ENCODE measurements at places on chromosomes 7 and 10. TPM values are rescaled to one million over a fixed set of nuclear protein-coding genes. Genes with fewer than 3 reads are reported as not detected.

DNA sequence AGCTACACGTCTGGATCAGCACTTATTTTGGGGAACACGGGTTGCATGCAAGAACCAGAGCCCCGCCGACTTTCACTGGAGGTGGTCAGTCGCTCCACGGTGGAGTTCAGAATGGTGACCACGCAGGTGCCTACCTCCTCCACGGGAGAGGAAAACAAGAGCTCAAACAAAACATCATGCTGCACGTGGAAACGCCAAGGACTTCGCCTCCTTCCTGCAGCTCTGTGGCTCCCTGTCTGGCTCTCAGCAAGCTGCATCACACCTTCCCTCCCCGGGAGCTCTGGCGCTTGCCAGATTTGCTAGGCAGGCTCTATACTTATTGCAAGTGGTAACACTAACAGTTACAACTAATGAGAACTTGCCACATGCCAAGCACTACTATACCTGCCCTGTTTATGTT lies 26.0 kb downstream of the GSDME start:
- no peak for ATAC-seq

- no peak for ATAC-seq
These were observed 126.5 kb downstream of the SLIT1 start for GRCh38 chr10:97059006-97059871.

DNA sequence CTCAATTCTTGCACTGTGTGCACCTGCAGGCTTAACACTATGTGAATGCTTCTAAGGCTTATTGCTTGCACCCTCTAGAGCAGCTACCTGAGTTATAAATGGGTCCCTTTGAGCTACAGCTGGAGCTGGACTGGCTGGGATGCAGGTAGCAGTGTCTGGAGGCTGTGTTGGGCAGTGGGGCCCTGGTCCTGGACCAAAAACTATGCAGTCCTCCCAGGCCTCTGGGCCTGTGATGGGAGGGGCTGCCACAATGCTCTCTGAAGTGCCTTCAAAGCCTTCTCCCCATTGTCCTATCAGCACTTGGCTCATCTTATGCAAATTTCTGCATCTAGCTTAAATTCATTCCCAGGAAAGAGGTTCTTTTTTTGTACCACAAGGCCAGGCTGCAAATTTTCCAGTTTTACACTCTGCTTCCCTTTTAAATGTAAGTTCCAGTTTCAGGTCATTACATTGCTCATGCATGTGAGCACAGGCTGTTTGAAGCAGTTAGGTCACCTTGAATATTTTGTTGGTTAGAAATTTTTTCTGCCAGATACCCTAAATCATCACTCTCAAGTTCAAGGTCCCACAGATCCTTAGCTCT lies 26.0 kb downstream of the KBTBD2 start:
- no peak for ATAC-seq

- ATAC-seq = no peak
These were observed 57.6 kb upstream of the MDFIC start for GRCh38 chr7:114864278-114864677.

- ATAC-seq = no peak
These were observed 59.9 kb upstream of the COL13A1 start for GRCh38 chr10:69741671-69742355.

- ATAC-seq = no peak
These were observed 52.0 kb downstream of the RAB11FIP2 start for GRCh38 chr10:117994771-117995170.

The ANXA8 gene
- total RNA-seq = 203 TPM

- no peak for ATAC-seq
These were observed 12.6 kb downstream of the USP6NL start for GRCh38 chr10:11598712-11599397.

The KCNIP2 gene
- total RNA-seq = 0.84 TPM

The STAG3 gene
- 0.48 TPM for total RNA-seq

GRCh38 chr10:102545997-102546396 lies 42.2 kb downstream of the SUFU start:
- no peak for ATAC-seq

The GRID1 gene
- 0.68 TPM for total RNA-seq

- no peak for ATAC-seq
These were observed 2.4 kb downstream of the GATA3 start for GRCh38 chr10:8056871-8057331.

The MUC3A gene
- 0.16 TPM for total RNA-seq

DNA sequence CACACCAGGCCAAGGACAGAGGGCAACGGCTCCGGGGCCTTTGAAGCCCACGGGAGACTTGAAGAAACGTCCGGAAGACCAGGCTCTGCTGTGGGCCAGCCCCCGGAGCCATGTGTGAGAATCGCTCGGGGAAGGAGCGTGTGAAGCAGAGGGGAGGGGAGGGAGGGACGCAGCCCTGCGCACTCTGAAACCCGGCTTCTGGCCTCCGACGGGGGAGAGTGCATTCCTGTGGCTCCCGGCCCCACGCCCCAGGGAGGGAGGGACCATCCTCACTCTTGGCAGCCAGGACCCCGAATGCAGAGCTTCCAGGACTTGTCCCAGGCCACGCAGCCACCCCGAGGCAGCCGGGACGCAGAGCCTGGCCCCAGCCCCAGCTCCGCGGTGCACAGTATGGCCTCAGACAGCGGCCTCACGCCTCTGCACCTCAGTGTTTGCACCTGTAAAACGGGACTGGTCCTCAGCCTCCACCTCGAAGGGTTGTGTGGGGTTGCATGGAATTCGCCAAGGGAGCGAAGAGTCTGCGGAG lies 67.4 kb downstream of the PDGFA start:
- ATAC-seq = no peak

GRCh38 chr7:136086712-136087111 lies 109.6 kb upstream of the MTPN start:
- peak; percentile 94 for ATAC-seq

DNA sequence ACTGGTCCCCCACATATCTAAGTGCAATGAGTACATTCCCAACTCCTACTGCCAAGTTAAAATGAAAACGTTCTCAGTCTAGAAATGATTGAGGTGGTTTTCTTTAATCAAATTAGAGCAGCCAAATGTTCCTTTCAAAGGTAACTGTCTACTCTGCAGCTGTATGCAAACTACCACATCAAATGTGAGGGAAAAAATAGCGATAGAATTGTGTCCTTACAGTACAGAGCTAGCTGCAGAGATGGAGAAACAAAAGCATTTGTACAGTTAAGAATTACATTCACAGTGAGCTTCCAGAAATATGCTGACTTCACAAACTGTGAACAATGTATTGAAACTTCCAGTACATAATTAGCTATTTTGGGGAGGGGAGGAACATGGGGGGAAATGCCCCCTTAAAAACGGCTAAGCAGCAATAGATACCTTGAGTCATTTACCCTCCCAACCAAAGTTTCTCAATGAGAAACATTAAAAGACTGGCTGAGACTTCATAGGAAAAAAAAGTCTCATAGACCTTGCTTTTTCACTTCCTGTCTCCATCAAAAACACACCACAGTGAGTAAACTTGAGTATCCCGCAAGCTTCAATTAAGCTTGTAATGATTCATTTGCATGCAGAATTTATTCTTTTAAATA lies 22.9 kb downstream of the CDK6 start:
- ATAC-seq = no peak

The POLR1F gene
- 9.3 TPM for total RNA-seq

The TEX47 gene
- total RNA-seq = not detected

The ADAP1 gene
- 5.7 TPM for total RNA-seq

GRCh38 chr10:73774637-73775036 lies 7.2 kb upstream of the CHCHD1 start:
- ATAC-seq = no peak

DNA sequence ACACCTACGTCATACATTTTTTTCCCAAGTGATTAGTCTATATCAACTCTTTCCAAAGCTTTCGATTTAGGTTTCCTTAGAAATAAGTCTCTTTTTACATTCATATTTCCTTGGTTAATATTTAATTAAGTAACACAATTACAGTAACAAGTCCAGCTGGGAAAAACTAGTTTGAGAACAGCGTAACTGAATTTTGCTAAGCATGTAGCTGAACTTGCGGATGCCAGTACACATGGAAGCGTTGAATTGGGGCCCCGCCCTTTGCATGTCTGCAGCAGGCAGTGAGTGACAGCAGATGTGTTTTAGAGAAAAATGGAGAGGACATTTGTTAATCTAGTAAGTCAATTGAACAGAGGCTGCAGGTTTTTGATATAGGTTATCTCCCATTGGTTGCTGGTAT lies 72.5 kb downstream of the TAF3 start:
- no peak for ATAC-seq

The TAS2R3 gene
- 0.96 TPM for total RNA-seq

DNA sequence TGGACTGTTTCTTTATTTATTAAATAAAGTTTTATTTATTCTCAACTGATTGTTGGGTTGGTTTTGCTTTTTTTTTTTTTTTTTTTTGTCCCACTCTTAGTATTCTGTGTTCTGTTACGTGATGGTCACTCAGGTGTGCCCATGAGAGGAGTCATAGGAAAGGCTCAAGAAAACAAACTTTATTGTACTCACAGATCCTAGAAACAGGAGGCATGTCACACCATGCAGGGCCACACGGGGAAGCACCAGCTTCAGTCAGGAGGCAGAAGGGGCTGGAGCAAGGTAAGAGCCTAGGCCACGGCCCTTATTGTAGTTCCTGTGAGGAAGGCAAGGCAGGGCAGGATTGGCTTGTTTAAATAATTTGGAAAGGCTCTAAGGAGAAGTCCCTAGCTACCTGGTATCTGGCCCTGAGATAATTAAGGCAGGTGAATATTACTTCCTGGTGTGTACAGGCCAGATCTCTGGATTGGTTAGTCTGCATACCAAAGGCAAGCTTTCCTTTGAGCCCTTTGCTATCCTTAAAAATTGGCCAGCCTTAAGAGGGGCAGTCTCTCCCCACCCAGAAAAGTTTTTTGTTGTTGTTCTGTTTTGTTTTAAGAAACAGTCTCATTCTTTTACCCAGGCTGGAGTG lies 8.3 kb downstream of the ATOH7 start:
- peak; percentile 32 for ATAC-seq

GRCh38 chr10:1461016-1461415 lies 276.3 kb downstream of the ADARB2 start:
- ATAC-seq = no peak

The RINT1 gene
- total RNA-seq = 14.1 TPM

GRCh38 chr10:134247-135131 lies 766 bp upstream of the ZMYND11 start:
- ATAC-seq = peak; percentile 24

GRCh38 chr7:66348531-66348930 lies 143.4 kb downstream of the TPST1 start:
- no peak for ATAC-seq

DNA sequence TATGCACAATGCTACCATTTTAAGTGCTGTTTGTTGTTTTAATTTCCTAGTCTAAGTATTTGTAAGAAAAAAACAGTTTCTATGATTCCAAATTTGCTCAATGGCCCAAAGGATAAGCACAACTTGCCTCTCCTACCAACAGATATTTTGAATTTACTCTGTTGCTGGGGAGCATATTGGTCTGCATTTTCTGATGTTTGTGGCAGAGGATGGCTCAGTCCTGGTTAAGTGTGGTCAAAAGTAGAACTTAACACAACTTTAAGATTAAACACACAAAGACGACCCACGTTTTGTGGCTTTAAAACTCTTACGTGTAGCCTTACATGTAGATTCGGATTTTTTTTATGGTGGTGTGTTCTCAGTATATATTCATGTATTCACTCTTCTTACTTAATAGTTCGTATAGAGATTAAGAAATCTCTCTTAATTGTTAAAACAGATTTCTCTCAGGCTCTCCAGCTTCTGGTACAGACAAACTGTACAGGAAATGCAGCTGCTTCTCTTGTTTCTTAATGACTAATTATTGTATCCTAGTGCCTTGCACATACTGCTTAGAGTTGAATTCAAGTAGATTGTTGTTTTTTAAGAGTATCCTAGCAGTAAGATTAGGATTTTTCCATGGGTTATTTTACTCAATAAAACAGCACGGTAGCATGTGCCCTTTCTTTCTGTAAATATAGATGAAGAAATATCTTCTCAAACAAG lies 86.2 kb downstream of the GPR85 start:
- ATAC-seq = no peak

DNA sequence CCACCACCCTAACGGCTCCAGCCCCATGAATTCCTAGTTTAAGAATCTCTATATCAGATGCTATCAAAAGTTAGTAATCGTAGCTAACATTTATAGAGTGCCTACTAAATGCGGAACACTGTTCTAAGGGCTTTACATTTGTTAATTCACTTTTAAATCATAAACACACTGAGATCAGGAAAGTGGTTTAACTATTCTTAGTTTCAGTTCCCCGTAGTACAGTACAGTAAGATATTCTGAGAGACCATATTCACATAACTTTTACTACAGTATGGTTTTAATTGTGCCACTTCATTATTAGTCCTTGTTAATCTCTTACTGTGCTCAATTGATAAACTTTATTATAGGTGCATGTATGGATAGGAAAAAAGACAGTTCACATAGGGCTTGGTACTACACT lies 22.5 kb downstream of the SYPL1 start:
- no peak for ATAC-seq

The VENTX gene
- 0.12 TPM for total RNA-seq

The ADK gene
- total RNA-seq = 50.8 TPM

The CDC14C gene
- not detected for total RNA-seq

The VAX1 gene
- 0.12 TPM for total RNA-seq

DNA sequence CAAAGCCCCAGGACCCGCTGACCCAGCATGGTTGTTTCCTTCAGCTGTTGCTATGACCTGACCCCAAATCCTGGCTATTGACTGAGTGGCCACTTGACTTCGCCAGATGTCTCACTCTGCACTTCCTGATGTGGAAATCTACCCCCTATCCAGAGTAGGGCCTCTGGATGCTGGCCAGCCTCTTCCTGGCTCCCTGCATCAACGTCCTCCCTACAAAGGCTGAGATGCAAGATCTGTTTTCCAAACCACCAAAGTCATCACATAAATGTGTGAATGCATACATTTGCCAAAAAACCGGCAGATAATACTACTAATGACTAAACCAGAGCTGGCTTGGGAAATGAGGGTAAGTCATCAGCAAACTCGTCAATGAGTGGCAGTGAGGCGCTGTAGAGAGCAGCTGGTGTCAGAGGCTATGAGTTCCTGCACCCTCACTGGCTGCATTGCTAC lies 70.4 kb downstream of the PYROXD2 start:
- ATAC-seq = peak; percentile 25

- ATAC-seq = no peak
These were observed 14.0 kb upstream of the RAMP3 start for GRCh38 chr7:45143616-45144015.

- no peak for ATAC-seq
These were observed 278.4 kb downstream of the PHF14 start for GRCh38 chr7:11252011-11252607.

The HABP2 gene
- 0.04 TPM for total RNA-seq

The CCL24 gene
- 0.56 TPM for total RNA-seq

DNA sequence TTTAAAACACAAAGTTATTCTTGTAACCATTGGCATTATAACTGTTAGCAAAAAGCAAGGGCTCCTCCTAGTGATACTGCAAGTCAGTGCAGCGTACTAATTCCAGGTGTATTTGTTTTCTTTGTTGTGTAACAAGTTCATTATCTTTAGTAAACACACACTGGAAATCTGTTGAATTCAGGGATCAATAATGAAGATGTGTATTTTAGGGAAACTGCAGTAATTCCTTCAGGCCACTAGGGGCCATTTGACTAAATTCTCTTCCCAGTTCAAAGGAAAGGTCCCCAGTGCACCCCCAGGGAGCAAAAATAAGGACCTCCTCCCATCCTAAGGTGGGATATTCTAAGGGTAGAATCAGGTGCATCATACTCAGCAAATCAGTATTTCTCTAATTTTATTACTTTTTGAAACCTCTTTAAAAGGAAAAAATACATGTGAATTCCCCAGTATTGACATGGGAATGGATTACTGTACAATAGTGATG lies 158.6 kb upstream of the LYZL1 start:
- no peak for ATAC-seq

Data from esophagus mucosa (tissue), 1 donor.